SJSA1 (cell line): ENCODE measurements at places on chromosomes 3 and 15.
A peak's percentile ranks its signal among the peaks of the same experiment; 100 is the strongest.

- no peak for DNase-seq
These were observed 32.9 kb downstream of the PLCH1 start for GRCh38 chr3:155712008-155712407.

GRCh38 chr15:58314593-58315216, 117.1 kb upstream of the LIPC start:
- DNase-seq, result no peak

DNA sequence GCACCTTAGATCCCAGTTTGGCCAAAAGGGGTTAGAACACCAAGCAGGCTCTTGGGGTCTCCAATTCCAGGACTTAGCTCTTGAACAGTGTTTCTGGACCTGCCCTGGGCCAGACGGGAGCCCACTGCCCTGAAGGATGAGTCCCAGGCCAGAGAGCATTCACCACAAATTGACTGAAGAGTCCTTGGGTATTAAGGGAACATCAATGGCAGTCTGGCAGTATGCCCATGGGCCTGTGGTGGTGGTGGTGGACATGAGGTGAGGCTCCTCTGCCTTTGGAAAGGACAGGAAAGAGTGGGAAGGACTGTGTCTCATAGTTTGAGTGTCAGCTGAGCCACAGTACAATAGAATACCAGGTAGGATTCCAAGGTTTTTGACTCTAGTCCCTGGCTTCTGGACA, 960.0 kb downstream of the DIPK2A start:
- no peak for DNase-seq

DNA sequence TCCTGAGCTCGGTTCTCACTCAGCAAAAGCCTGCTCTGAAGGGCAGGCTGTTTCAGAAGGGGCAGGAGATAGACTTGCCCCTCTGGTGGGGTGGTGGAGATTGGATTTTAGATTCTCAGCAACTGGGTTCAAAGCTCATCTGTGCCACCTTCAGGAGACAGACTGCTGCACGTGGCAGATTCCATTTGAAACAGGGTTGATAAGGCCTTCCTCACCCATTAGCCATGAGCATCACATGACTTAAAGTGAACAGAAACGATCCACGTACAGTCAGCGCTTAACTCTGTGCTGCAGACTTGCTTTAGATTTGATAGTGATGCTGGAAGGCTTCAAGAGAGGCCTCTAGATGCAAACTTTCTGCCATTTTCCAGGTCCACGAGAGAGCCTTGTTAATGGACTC, 35.0 kb upstream of the MGLL start:
- no peak for DNase-seq

DNA sequence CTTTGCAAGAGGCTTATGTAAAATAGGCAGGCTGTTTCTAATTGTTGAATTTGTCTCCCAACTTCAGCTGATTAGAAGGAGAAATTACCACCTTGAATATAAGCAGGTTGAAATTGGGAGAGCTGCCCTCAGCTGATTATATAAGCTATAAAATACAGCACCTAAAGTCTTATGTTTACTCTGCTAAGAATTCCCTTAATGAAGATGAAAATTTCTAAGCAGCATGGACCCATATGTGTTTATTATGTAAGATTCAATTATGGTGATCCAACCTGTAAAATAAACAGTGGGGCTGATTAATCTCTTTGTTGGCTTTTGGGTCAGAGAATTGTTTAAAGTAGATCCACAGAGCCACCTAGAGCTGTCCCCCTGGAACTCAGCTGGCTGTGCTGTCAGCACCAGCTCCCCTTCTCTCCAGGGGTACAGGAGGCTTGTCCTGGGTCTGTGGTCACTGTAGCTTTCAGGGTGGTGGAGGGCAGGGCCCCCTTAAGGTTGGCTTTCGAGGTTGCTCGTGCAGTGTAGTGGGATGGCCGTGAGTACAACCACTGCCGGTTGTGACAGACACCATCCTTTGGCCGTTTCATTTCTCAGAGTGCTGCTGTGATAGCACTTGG, 9.5 kb downstream of the SLCO3A1 start:
- DNase-seq, result no peak

DNA sequence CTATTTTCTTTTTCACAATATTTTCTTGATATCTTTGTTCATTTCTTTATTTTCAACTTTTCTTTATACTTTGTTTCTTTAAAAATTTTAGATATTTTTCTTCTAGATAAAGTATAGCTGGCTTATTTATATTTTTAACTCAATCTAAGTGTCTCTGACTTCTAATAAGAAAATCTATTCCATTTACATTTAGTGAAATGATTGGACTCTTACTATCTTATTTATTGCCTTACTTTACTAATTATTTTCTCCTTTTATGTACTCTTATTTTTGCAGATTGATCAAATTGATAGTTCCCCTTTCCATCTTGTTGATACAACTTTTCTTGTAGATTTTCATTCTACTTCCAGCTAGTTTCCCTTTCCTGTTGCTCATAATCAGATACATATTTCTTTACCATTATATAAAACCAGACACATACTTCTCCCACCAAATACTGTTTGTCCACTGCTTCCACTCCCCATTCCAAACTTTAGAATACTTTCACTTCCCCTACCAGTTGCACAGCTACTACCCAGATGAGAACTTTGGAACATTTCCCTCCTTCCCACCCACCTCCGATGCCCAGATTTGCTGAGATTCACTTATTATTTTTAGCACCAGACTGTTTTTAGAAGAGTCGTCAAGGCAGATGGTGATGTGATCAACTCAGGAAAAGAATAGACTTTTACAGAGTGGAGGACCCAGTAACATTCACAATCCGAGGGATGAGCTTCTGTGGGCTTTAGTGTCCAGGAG, 151.5 kb downstream of the LIPC start:
- DNase-seq, result no peak

DNA sequence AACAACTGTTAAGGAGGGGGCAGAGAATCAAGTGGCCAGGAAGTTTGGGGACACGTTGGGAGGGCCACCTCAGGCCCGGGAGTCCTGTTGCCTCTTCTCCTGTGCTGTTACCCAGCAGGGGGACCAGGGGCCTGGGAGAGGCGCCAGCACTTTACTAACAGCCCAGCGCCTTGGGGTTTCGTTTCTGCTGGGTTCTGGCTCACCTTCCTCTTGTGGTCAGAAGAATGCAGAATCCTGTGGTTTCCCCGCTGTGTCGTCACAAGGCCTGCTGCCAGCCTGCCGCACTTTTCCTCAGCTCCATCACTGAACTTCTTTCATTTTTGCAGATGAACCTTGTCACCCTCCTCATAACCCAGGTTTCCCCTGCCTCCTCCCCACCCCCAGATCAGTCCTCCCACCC, 67.7 kb downstream of the SLC30A4 start:
- DNase-seq, result peak; percentile 90

DNA sequence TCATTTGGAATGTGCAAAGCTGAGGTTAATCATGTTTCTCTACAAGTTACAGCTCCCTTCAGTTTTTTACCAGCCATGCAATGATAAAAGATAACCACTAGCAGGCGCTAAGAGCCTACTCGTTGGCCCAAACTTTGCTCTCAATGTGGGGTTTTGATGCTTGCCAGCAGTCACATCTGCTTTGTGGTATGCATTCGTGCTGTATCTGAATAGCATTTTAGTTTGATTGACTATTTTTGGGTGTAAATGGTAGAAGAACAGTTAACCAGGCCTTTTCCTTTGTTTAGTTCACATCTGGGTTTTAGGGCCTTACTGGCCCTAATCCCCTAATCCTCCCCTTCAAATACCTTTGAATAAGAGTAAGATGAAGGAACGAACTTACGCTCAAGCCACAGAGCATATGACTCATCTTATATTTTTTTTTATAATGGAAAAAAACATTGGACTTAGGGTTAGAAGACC, 4.4 kb upstream of the CLDN11 start:
- DNase-seq, result peak; percentile 81

DNA sequence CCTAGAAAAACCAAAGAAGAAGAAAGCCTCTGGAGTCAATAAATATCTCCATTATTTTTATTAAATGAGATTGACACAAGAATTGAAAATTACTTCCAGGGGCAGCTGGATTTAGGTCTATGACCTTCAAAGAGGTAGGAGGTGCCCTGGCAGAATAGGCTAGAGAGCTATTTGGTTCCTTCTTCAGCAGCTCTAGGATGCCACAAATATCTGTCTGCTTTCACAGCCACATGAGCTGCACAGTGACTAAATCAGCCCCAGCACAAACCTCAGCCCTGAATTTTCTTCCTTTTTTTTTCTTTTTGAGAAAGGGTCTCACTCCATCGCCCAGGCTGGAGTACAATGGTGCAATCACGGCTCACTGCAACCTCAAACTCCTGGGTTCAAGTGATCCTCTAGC, 223.5 kb downstream of the ABHD5 start:
- no peak for DNase-seq

GRCh38 chr3:14524311-14524711, 15.8 kb downstream of the GRIP2 start:
- no peak for DNase-seq

DNA sequence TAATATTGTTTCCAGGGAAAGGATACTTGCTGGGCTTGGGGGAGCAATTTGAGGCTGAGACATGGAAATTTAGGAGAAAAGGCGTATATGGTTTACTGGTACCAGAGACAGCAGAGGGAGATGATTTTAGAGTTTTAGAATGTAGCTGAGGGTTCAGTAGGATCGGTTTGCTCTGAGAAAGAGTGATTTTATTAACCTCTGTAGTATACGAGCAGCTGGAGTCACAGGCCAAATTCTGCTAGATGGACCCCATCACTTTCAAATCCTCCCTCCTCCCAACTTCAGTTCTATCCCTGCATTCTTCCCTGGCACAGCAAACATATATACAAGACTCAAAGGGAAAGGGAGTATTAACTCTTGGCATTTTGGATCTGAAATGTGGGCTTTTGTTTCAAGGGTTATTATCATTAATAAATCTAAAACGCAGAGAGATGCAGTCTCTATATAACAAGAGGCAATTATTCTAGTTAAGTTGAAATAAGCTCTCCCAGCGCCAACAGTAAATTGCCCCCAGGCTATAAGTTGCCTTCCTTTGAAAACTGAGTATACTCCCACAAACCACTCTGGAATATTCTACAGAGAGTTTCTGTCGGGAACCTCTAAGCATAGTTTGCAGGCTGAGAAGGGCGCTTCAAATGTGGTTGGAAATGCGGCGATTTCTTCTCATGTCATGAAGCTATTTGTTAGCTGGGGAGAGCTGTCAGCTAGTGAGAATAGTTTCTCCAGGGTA, 5.4 kb downstream of the CRABP1 start:
- no peak for DNase-seq

DNA sequence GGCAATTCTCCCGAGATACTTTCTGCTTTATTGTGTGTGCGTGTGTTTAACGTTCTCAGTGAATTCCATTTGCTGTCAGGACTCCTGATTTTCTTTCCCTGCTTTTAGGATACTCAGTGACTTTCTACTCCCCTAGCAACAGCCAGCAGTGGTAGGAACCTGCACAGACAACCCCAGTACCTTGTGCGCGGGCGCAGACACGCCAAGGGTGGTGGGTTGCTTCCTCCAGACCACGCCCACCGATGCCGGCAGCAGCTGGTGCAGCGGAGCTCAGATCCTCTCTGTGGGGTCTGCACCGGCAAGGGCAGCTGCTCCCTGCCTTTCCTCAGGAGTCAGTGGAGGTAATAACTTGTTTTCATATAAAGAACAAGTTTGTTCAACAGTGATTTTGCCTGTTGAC, 225.1 kb upstream of the NDN start:
- DNase-seq, result no peak
